ENCODE measurements at places on chromosomes 16 and 17.

- peak; percentile 93 for DNase-seq
Observed at GRCh38 chr17:17971431-17972125, 622 bp downstream of the TOM1L2 start.

GRCh38 chr17:82524540-82524939 is 5.0 kb downstream of the FOXK2 start:
- no peak for DNase-seq

DNA sequence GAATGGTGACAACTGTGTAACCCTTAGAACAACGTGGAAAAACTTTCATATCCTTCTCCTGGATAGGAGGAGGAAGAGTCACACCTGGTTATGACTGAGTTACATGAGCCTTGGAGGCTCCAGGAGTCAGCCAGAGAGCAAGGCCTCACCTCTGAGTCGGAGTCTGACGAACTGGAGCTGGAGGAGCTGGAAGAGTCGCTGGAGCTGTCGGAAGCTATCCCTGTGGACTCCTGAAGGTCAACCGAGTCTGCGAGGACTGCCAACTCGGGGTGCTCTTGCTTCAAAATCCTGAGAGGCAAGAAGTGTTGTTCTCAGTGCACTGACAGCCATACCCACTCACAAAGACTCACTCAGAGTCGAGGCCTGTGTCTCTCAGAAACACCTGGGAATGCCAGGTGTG is 6.2 kb downstream of the JMJD6 start:
- DNase-seq = peak; percentile 15

DNA sequence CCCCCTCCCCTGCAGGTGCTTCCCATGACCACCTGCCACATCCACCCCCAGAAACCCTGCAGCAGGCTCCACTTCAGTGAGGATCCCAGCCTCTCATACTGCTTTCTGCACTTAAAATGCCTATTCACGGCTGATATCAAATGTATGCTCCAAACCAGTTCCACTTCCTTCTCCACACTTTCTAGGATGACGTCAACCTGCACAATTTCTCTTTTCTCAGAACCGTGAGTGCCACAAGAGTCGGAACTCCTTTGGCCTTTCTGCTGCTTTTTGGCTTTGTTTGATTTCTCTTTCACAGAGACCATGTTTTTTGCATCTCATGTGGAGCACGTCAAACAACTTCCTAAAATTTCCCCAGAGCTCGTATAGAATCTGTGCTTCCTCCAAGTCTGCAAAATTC is 378.8 kb upstream of the TNRC6C start:
- peak; percentile 16 for DNase-seq

GRCh38 chr17:64574646-64575045 is 67.9 kb downstream of the CEP95 start:
- no peak for DNase-seq

DNA sequence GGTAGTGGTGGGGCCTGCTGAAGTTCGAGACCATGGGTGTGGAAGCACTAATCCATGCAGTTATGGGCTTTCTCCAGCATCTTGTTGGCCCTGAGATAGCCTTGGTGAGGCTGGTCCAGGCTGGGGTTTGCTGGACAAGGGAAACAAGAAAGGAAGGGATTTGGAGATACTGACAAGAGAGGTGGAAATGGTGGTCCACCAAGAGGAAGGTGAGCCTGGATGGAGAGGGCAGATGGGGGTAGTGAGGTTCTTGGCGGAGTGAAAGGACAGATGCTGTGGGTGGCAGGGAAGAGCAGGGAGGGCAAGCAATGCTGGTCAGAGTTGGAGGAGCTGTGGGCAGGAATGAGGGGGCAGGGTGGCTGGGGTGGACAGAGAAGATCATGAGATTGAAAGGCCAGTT is 5.5 kb upstream of the SMPD3 start:
- DNase-seq = no peak

- DNase-seq = no peak
Observed at GRCh38 chr17:12815642-12816141, 26.4 kb downstream of the ARHGAP44 start.

- no peak for DNase-seq
Observed at GRCh38 chr17:11948789-11949188, 48.5 kb downstream of the ZNF18 start.

DNA sequence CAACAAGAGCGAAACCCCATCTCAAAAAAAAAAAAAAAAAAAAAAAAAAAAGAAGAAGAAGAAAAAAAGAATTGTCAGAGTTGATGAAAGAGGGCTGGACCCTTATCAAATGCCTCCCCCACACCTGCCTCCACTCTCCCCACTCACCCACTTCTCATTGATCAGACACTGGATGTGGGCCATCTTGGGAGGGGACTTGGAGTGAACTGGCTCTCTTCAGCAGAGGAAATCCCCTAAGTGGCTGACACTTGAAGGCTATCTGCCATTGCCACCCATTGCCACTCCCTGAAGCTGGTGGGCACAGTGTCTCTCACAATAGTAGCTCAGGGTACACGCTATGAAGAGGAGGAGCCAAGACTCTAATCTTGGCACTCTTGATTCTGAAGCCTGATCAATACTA is 1.6 kb downstream of the ITGA2B start:
- no peak for DNase-seq

DNA sequence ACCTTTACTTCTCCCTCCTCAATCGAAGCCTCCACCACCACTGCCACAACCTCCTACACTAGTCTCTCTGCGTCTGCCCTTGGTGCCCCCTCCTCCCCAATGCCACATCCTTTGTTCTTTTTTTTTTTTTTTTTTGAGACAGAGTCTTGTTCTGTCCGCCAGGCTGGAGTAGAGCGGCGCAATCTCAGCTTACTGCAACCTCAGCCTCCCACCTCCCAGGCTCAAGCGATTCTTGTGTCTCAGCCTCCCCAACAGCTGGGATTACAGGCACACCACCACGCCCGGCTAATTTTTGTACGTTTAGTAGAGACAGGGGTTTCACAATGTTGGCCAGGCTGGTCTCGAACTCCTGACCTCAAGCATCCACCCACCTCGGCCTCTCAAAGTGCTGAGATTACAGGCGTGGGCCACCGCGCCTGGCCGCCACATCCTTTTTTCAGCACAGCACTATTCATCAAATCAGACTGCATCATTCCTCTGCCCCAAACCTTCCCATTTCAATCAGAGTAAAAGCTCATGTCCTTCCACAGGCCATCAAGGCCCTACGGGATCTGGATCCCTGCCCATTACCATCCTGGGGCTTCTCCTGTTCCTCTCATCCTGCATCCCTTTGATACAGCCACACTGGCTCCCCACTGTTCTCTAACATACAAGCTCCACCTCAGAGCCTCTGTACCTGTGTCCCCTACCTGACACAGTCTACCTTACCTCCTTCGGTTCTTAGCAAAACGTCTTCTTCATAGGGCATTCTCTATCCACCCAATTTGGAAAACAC is 2.0 kb downstream of the KLHL11 start:
- DNase-seq = no peak

GRCh38 chr17:68497885-68498319 is 14.3 kb upstream of the PRKAR1A start:
- DNase-seq = no peak

DNA sequence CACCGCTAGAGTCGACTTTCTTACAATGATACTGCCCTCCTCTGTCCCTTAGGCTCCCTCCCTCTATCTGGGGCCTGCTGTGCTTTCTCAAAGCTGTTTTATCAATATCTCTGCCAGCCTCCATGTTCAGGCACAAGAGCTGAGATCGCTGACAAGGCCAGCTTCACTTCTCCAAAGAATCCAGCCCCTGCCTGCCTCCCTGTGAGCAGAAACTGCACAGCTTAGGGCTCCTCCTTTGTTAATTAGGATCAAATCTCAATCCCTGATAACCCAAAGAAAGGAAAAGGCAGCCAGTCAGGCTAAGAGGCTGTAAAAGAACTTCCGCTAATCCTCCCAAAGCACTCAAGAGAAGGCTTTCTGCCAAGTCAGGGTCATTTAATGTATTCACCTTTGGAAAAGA is 616.0 kb upstream of the CDH11 start:
- no peak for DNase-seq

GRCh38 chr17:5419959-5420653 is at the start of gene RPAIN:
RPAIN (plus strand) TSS chr17:5420182; CDS start chr17:5420211, 29 bp downstream.
- DNase-seq = peak; percentile 96

- DNase-seq = no peak
Observed at GRCh38 chr17:15087946-15088345, 177.2 kb downstream of the PMP22 start.

- DNase-seq = no peak
Observed at GRCh38 chr17:40058186-40058784, 4.1 kb upstream of the MED24 start.

DNA sequence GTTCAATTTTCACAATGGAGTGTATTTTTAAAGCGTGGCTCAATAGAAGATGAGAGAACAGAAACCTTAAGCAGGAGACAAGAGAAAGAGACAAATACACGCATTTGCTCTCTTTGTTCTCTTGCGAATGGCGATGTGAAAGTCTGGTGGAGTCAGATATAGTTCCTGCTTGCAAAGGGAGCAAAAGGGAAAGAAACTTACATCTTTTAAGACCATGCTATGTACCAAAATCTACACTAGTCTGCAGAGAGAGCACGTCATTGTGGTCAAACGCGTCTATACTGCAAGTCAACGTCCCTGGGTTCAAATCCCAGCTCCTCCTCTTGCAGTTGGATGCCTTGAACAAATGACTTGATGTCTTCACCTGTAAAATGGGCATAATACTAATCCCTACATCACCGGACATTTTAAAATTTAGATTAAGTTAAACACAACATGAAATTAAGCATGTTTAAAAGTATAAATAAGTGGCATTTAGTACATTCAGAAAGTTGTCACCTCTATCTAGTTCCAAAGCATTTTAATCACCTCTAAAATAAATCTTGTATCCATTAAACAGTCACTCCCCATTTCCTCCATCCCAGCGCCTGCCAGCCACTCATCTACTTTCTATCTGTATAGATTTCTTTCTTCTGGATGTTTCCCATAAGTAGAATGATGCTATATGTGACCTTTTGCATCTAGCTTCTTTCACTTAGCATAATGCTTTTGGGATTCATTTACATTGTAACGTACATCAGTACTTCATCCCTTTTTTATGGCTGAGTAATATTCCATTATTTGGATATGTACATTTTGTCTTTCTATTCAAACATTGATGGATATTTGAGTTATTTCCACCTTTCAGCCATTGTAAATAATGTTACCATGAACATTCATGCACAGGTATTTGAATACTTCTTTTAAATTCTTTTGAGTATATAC is 406.9 kb downstream of the TMEM114 start:
- no peak for DNase-seq
